ENCODE measurements at places on chromosomes 12 and 14.

GRCh38 chr12:12901158-12901791 is 9.9 kb downstream of the GPRC5A start:
- DNase-seq = no peak

DNA sequence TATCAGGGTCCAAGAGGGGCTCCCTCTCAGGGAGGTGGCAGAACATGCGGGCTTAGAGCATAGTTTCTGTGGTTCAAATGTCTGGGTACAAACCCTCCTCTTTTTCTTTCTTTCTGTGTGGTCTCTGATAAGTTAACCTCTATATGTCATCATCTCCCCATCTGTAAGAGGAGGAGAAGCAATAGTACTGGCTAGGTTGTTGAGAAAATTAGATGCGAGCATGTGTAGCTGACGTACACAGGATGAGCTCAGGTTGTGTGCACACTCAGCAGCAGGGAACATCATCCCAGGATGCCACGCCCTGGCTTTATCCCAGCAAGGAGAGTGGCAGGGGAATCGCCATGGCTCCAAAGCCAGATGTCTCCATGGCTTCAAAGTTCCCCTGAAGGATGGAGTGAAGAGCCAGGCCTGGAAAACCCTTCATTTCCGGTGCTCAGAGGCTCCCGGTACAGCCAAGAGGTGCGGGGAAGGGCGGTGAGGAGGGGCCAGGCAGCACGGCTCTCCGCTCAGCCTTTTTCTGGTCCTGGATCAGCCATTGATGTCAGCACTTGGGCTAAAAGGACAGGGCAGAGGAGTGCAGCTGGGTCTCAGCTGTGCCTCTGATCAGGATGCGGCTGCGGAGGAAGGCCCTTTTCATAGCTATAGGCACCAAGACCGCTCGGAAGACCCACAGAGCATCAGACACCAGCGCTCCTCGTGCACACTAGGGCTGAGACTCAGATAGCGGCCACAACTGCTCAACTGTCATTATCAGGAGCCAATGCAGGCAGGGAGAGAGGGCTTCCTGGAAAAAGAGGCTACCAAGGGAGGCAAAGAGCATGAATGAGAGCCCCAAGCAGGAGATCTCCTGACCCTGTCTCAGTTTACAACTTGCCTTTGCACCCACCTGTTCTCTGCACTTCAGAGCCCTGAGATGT is 41.5 kb downstream of the ARL6IP4 start:
- DNase-seq = no peak

GRCh38 chr12:124609041-124609989 is 41.9 kb upstream of the NCOR2 start:
- DNase-seq = peak; percentile 65

GRCh38 chr12:42933461-42934081 is 344.0 kb upstream of the PRICKLE1 start:
- no peak for DNase-seq

DNA sequence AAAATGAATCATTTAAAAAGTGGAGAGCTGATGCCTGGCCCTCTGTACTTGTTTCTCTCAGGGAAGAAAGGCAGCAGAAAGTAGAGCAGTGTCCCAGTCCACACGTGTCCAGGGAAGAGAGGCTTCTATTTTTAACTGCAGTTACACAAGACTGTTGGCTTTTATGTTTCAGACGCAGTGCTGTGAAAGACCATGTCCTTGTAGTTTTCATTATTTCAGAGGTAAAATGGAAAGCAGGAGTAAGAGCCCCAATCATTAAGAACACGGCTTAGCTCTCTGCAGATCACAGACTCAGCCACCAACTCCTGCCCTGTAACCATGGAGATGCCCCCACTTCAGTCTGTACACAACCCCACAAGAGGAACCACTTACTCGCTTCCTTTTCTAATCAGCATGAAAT is 336.3 kb downstream of the DAD1 start:
- DNase-seq = no peak
